Right atrium auricular region (tissue), 2 donors: ENCODE measurements at places on chromosomes 6 and 20.

DNA sequence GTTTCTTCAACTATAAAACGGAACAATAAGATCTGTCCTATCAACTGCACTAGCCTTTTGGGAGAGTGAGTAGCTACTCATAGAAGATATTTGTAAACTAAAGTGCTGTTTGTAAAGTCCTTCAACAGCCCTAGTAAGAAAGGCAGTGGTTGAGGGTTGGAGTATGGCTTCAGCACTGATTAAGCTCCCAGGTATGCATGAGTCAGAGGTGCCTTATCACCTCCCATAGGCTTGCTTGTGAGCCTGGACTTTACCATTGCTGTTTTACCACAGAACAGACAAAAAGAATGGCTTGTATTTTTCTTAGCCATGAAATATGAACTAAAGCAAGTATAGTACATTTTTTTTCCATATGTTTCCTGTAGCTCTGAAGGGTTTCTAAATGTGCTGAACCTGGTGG, 44.1 kb downstream of the SAMD3 start:
- DNase-seq = no peak
- H3K4me3 ChIP-seq = no peak overlapping the region
- no peaks in the 10 kb centered on the region for H3K36me3 ChIP-seq
- no peak overlapping the region for H3K27ac ChIP-seq
- H3K27me3 ChIP-seq = no peaks in the 10 kb centered on the region
- no peaks in the 10 kb centered on the region for H3K4me1 ChIP-seq

- H3K27ac ChIP-seq = no peak overlapping the region
- no peak for DNase-seq
- no peaks in the 10 kb centered on the region for H3K36me3 ChIP-seq
- H3K27me3 ChIP-seq = no peaks in the 10 kb centered on the region
- no peaks in the 10 kb centered on the region for H3K4me1 ChIP-seq
Observed at GRCh38 chr6:14108571-14109410, 8.8 kb upstream of the CD83 start.

DNA sequence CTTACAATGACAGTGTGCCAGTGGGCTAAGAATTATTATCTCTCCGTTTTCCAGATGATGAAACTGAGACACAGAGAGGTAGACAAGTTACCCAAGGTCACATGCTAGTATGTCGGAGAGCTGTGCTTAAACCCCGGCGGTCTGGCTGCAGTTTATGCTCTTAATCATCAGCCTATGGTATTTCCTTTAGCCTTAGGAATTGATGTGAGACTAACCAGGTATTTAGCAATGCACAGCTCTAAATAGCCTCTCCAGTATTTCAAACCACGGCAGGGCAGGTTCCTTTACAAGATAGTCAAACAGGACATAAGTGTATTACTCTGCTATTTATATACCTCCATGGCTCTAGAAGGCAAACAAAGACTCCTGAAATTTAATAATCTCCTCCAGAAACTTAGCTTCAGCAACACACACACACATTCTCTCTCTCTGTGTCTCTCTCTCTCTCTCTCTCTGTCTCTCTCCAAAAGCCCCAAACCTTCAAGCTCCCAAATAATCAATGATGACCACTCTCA, 142.0 kb upstream of the ZNF217 start:
- H3K4me1 ChIP-seq = no peaks in the 10 kb centered on the region
- no peak for DNase-seq
- H3K4me3 ChIP-seq = no peak overlapping the region

- no peaks in the 10 kb centered on the region for H3K36me3 ChIP-seq
- no peak overlapping the region for H3K4me3 ChIP-seq
- H3K4me1 ChIP-seq = no peaks in the 10 kb centered on the region
- no peak for DNase-seq
- no peaks in the 10 kb centered on the region for H3K27me3 ChIP-seq
- H3K27ac ChIP-seq = no peak overlapping the region
Observed at GRCh38 chr6:98514796-98515195, 319.6 kb upstream of the POU3F2 start.

DNA sequence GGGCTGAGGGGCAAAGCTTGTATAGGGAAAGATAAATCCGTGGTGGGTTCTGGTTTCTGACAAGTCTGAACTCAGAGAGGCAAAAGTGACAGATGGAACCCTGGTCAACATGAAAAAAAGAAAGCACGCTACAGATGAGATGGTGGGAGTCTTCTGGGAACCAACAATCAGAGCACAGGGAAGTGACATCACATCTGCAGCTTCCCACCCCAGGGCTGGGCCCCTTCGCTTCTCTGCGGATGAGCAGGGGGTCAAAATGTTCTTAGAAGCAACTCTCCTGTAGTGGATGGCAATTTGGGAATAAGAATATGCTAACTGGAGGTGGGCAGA, 129.2 kb upstream of the AKAP12 start:
- H3K4me3 ChIP-seq = no peak overlapping the region
- DNase-seq = no peak
- H3K27ac ChIP-seq = no peak overlapping the region
- no peaks in the 10 kb centered on the region for H3K36me3 ChIP-seq

- H3K27ac ChIP-seq = no peak overlapping the region
- H3K36me3 ChIP-seq = no peaks in the 10 kb centered on the region
- H3K4me1 ChIP-seq = peaks cover 19% of the 10 kb centered on the region
- no peaks in the 10 kb centered on the region for H3K27me3 ChIP-seq
Observed at GRCh38 chr6:166862287-166862977, 93.9 kb downstream of the RNASET2 start.

DNA sequence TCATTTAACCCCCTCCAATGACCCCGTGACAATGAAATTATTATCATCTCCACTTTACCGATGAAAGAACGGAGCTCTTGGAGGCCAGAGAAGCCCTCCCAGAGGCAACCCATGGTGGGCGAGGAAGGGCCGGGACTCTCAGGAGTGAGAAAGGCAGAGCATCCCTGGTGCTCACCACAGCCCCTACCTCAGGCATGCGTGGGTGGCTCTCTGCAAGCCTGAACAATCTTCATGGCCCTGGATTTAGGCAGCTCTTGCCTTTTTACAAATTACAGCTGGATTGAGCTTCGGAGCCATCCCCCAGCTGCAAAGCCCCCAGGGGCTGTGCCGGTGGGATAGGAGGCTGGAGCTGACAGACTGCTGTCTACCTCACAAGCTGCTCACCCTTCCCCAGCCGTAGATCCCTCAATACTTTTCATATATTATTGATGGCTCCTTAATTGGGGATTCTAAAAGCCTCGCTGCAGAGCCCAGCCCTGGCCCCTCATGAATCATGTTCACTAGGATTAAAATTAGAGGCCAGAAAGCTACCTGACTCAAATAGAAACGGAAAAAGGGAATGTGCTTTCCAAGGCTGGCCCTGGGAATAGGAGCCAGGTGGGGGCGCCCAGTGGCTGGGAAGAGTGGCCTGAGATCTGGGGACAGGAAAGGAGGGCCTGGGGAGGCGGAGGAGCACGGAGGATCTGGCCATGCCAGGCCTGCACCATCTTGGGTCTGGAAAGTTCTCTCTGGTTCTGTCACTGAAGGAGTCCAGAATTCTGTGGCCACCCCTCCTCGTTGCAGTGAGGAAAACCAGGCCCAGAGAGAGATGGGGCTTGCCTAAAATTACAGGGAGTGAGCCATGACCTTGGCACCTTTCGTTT, 29.1 kb downstream of the CPNE5 start:
- no peak for DNase-seq
- no peak overlapping the region for H3K4me3 ChIP-seq
- H3K27ac ChIP-seq = no peak overlapping the region

DNA sequence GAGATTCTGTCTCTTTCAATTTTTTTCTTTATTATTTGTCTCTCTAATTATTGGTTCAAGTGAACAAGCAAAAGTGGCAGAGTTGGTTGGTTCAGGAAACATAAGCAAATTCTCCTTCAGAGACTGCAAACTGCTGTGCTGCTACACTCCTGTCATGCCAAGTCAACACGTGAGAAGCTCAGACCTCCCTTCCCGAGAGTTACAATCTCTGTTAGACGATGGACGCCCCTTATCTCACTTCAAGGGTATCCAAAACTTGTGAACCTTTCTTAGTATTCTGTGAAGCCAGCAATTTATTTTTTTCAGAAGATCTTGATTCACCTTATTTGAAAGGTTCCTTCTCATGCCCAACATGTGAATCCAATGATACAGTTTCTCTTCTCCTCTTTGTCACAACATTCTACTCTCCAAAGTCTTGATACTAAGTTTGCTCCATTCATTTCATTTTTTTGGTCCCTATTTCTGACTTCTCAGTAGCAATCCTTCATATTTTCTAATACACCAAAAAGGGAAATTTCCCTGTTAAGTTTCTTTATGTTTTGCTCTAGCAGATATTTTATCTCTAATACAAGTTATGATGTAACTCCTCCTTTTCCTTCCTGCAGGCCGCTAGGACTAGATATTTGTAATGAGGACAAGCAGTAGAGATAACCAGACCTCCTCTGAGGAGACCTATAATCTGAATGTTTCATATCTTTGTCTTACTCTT, 448.8 kb upstream of the CITED2 start:
- H3K36me3 ChIP-seq = no peaks in the 10 kb centered on the region
- no peak for DNase-seq
- no peak overlapping the region for H3K4me3 ChIP-seq
- H3K27ac ChIP-seq = no peak overlapping the region
- H3K27me3 ChIP-seq = no peaks in the 10 kb centered on the region

DNA sequence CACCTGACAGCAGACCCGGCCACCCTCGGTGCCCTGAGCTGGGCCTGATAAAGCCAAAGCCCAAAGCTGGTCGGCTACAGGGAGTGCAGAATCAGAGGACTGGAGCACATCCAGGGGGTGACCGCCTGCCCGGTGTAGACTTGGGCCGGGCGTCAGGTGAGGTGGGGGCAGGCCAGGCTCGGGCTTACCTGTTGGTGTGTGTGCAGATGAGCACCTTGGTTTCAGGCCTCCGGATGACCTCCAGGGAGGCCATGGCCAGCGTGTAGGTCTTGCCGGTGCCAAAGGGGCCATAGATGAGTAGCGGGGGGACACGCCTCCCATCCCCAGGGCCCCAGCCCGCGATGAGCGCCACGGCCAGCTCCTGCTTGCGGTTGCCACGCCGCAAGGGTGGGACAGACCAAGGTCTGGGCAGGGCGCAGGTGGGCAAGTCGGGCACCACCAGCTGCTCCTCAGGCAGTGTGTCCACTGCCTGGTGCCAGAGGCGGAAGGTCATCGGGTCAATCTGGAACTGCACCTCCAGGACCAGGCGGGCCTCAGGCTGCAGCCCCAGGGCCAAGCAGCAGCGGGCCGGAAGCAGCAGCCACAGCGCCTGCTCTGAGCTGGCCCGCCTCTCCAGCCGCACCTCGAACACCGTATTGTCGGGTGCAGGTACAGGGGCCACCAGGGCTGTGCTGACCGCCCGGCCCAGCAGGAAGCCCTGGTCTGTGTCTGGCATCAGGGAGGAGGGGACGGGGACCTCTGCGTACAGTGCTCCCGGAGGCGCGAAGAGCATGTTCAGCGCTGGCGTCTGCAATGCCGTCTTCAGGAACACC, 5.7 kb downstream of the HELZ2 start:
- peaks cover 33% of the 10 kb centered on the region for H3K36me3 ChIP-seq
- H3K27me3 ChIP-seq = no peaks in the 10 kb centered on the region
- H3K4me1 ChIP-seq = no peaks in the 10 kb centered on the region
- no peak overlapping the region for H3K27ac ChIP-seq

- H3K27me3 ChIP-seq = no peaks in the 10 kb centered on the region
- peak overlapping the region; percentile 55 for H3K27ac ChIP-seq
- H3K36me3 ChIP-seq = no peaks in the 10 kb centered on the region
- H3K4me3 ChIP-seq = no peak overlapping the region
Observed at GRCh38 chr6:21769405-21769861, 175.9 kb downstream of the SOX4 start.

DNA sequence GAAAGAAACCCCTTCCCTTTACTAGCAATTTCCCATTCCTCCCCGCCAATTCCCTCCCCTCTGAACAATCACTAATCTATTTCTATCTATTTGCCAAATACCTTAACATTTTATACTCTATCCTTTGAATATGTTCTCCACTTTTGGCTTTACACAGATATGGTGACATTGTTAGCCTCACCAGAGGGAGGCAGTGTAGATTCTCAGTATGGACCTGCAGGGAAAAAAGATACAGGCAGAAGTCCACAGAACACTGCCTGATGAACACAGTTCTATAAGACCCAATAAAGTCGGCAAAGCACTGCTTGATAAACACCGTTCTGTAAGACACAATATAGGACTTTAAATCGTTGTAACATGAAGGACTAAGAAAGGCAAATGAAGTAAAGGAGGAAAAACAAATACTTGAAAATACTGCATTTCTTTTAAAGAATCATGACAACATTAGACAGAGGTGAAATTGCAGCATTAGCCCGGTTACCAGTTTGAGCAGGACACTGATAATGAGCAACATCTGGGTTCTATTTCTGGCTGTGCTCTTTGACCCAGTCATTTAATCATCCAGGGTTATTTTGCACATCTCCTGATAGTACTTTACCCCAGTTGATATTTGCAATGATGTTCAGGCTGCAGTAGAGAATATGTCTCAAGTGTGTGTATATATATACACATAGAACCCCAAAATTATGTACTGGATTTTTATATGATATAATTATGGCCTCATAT, 296.8 kb downstream of the UTRN start:
- DNase-seq = no peak
- peaks cover 14% of the 10 kb centered on the region for H3K36me3 ChIP-seq
- H3K4me1 ChIP-seq = peaks cover 18% of the 10 kb centered on the region
- no peaks in the 10 kb centered on the region for H3K27me3 ChIP-seq
- H3K27ac ChIP-seq = no peak overlapping the region

- H3K4me3 ChIP-seq = no peak overlapping the region
- no peaks in the 10 kb centered on the region for H3K4me1 ChIP-seq
- no peak for DNase-seq
- H3K27me3 ChIP-seq = no peaks in the 10 kb centered on the region
Observed at GRCh38 chr20:61706259-61706961, 359.3 kb downstream of the TAF4 start.

- peaks cover 71% of the 10 kb centered on the region for H3K4me1 ChIP-seq
- H3K27ac ChIP-seq = no peak overlapping the region
- no peak overlapping the region for H3K4me3 ChIP-seq
- no peaks in the 10 kb centered on the region for H3K27me3 ChIP-seq
- H3K36me3 ChIP-seq = no peaks in the 10 kb centered on the region
- DNase-seq = no peak
Observed at GRCh38 chr6:99416892-99417767, 8.0 kb downstream of the PNISR start.

DNA sequence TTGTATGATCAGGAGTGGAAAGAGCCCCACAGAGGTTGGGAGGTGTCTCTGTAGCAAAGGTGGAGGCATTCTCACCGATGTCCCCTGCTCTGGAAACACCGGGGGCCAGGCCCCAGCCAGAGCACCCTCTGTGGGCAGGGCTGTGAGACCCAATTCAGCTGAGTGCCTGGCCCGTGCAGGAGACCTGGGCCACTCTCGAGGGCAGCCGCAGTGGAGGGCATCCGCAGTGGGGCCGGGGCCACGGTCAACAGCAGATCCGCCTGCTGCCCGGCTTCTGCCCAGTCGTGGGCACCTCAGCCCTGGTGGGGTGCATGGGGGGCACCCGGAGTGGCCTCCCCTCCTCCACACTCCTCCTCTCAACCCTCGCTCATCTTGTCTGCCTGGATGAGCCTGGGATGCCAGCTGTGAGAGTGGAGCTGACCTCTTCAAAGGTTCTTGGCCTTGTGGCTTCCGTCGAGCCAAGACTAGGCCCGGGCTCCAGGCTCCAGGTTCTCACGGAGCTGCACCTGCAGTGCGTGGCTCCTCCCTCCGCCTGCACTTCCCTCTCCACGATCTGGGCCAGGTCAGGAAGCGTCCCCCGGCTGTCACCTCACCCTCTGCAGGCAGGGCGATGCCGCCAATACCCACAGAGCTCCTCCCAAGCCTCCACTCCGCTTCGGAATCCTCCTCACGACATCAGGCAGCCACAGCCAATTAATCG, 134.8 kb downstream of the TAF4 start:
- H3K27me3 ChIP-seq = no peaks in the 10 kb centered on the region
- H3K36me3 ChIP-seq = no peaks in the 10 kb centered on the region
- no peak overlapping the region for H3K4me3 ChIP-seq
- no peak overlapping the region for H3K27ac ChIP-seq
- no peaks in the 10 kb centered on the region for H3K4me1 ChIP-seq

- no peaks in the 10 kb centered on the region for H3K4me1 ChIP-seq
- no peak overlapping the region for H3K4me3 ChIP-seq
- no peak for DNase-seq
Observed at GRCh38 chr20:37864298-37864697, 38.6 kb upstream of the VSTM2L start.
